ENCODE measurements at places on chromosomes 13 and 19.

DNA sequence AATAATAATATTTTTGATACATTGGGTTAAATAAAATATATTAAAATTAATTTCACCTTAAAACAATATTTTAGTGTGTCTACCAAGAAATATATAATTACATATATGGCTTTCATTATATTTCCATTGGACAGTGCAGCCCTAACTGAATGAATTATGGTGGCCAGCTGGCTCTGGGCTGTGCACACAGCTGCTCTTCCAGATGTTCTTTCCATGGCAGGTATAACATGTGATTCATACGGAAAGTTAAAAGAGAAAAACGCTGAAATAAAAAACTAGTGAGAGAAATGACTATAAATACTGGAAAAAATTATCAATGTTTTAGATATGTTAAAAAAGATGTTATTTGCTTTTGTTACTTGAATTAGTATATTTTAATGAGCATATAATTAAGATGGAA, 216.3 kb downstream of the RGCC start:
- no peak for DNase-seq

DNA sequence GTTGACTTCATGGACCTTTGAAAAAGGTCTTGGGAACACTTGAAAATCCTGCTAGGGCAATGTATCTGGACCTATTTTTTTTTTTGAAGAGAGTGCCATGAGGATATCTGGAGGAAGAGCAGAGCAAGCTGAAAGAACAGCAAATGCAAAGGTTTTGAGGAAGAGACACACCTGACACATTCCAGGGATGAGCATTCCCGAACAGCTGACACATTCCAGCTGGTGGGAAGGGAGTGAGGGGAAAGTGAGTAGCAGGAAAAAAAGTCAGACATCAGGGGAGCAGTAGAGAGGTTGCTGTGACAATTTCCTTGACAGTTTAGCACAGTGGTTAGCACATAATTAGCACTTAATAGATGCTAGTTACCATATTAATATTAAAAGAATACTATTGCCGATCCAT, 14.7 kb downstream of the DGKH start:
- no peak for DNase-seq

DNA sequence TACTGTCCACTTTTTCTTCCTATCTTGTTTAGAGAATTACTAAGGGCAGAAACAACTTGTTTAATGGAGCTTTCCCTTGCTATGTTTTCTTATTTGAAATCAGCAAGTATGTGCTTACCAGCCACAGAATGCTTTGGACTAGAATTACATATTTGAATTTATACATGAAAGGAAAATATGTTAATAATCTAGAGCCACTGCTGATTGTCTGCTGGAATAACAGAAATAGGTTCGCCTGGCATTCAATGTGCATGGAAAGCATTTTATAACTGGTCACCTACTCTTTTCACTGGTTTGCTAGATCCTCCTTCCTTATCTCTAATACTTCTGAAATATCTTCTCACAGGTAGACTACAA, 8.0 kb downstream of the EFNB2 start:
- no peak for DNase-seq

DNA sequence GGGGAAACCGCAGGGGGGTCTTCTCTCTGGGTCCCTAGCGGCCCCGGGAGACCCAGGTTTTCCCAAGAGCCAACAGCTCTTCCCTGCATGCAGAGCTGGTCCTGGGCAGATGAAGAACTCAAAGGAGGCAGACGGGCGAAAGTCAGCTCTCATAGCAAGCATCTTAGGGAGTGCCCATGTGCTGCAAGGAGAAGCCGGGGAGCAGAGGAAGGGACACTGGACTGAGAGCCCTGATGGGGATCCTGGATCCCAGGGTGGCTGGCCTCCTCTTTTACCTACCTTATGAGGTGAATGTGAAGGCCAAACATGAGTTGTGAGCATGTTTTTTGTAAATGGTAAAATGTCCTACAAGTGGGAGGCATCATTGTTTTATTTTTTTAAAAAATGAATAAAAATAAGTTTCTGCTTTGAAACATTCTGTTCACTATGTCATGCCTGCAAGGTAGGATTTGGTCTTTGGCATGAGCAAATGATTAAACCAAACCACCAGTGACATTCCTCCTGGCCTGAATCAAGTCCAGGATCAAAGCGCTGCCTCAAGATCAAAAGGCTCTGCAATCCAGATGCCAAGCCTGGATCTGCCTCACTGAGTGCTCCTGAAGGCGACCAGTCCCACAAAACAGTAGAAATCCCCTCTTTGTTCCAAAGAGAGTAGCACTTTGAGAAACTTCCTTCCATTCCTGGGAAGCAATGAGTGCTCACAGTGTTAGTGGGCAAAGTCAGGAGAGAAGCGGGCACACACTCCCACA, 92.2 kb upstream of the SERP2 start:
- DNase-seq: no peak

DNA sequence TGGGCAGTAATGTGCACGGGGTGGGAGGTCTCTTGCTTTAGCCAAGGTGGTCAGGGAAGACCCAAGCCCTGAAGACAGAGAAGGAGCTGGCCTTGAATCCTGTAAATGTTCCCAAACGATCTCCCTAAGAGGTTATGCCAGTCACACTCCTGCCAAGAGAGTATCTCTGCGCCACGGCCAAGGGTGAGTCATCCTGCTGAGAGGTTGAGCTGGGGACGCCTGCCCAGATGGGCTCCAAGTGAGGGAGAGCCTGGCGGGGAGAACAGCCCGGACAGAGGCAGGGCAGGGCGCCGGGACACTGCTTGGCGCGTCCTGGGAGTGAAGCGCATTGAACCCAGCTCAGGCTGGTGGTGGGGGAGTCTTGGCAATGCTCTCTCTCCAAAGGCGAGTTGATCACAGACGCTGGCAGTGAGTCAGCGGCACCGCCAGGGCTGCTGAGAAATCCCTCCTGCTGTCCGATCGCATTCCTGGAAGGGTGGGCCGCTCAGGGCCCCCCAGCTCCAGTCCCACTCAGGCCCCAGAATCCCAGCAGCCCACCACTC, 16.4 kb downstream of the SULT2B1 start:
- DNase-seq: peak; percentile 15

GRCh38 chr19:958967-959855, 24.9 kb upstream of the WDR18 start:
- DNase-seq: no peak

GRCh38 chr13:54373211-54373610, 1344.6 kb downstream of the OLFM4 start:
- peak; percentile 81 for DNase-seq

- DNase-seq: no peak
Measured at GRCh38 chr19:48296963-48297734, 27.3 kb downstream of the ZNF114 start.

DNA sequence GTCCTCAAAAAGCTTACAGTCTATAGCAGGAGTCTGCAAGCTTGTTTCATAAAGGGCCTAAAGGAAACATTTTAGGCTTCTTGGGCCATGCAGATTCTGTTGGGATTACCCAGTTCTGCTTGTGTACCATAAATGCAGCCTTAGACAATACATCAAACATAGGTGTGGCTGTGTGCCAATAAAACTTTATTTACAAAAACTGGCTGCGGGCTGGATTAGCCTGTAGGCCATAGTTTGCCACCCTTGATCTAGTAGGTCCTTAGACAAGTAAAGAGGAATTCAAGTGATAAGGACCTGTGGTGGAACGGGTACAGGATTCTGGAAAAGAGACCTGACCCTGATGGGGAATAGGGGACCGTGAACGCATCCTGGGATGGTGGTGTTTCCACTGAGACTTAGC, 51.9 kb downstream of the ESD start:
- DNase-seq: no peak

DNA sequence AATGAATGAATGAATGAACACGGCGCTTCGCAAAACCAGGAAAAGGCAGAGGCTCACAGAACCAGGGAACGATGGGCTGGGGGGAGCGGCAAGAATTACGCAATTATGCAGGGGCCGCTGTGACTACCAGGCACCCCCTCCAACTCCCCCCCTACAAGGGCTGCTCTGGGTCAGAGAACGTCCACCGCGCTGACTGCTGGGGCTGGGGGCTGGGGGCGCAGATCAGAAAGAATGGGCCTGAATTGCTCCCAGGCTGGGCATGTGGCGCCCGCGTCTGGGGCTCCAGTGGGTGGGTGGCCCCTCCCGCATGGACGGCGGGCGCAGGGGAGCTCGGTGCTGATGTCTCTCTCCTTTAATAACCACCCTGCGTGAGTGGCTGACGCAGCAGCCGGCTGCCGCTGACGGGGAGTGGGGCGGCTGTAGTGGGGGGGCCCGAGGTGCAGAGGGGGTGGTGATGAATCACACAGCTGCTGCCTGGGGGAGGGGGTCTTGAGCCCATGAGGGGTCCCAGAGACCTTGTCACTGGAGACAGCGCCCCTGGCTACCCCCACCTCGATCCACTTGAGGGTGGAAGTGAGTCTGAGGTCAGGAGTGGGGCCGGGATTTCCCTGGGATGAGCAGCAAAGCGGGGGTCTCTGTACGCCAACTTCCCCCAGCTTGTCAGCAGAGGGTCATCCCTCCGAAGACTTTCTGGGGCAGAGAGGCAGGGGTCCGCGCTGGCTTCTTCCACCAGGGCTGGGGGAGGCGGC, 1.5 kb upstream of the CIRBP start:
- no peak for DNase-seq

GRCh38 chr13:76732367-76732766, 153.8 kb downstream of the KCTD12 start:
- no peak for DNase-seq

DNA sequence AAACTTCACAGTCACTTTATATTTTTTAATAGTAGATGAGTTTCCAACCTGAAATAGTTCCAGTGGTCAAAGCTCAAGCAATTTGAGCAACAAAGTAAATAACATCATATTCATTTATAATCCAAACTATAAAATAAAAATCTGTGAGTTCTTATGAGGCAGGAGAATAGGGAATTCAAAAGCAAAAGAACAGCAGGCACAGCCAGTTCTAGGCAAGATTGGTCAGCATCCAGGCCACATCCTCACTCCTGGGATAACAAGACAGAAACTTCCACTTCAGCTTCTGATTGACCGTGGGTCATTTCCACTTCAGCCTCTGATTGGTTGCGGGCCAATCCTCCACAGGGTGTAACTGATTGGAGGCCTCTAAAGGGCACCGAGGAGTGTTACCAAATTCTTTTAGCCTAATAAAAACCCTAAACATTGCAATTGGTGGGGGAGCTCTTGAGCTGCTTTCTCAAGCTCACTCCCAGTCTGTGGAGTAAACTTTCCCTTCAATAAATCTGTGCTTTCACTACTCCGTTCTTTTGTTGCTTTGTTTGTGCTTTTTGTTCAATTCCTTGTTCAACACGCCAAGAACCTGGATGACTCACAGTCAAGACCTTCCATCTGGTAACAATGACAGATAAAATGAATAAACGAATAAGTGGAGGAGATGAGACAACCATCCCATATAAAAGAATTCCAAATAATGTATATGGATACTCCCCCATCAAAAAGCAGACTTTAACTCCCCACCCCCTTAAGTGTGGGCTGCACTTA, 42.6 kb upstream of the AMER2 start:
- DNase-seq: no peak

DNA sequence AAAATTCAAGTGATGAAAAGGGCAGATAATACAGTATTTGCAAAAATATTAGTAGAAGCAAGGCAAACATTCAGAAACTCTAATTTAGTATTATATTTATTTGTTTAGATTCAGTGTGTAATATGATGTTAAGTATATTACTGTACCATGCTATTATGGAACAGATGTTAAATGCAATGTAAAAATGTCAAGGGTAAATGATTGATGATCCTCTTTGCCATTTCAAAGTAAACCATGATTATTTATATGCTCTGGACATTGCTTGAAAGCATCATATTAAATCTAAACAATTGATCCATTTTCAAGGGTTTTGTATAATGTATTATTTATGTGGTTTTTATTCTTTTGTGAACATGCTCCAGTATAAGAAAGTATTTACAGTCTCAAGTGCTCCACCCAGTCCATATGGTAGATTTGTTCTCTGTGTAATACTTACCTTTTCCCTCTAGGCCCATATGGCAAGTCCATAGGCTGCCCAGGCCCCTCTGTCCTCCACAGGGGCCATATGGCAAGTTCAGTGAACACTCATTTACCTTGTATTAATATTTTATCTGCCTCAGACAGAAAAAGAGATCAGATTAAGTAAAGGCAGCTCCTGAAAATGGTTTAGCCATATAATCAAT, 353.5 kb downstream of the DACH1 start:
- DNase-seq: peak; percentile 85

- no peak for DNase-seq
Measured at GRCh38 chr13:49681842-49682435, 9.3 kb downstream of the EBPL start.

DNA sequence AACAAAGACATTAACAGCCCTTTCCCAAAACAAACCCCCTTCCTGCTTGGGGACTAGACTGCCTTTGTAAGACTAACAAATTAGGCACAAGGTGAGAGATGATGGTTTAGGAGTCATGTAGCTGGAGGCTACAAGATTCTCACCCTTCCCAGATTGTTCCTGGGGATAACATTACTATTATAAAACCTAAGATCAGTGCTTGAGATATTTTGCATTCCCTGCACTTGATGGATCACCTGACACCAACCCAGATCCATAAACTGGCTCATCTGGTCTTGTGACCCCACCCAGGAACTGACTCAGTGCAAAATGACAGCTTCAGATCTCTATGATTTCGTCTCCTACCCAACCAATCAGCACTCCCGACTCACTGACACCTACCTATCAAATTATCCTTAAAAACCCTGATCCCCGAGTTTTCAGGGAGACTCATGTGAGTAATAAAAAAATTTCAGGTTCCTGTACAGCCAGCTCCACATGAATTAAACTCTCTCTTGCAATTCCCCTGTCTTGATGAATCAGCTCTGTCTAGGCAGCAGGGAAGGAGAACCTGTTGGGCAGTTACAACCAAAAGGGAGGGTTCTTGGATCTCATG, 2.4 kb upstream of the ZNF616 start:
- DNase-seq: no peak

DNA sequence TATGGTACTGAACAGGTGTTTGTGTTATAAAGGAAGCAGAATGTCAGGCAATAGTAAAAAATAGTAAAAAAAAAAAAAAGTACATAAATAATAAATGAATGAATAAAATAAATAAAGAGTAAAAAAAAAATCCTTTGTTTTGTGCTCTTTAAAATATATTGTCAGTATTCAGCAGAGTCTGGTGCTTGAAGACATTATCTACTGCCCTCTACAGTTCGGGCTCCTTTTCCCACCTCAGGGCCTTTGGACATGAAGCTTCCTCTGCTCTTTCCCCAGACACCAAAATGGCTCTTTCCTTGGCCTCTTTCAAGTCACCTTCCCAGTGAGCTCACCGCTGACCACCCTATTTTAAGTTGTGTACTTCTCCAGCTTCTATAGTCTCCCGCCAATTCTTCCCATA, 137.5 kb downstream of the TNFRSF19 start:
- no peak for DNase-seq

- DNase-seq: no peak
Measured at GRCh38 chr13:98685146-98685545, 67.3 kb downstream of the SLC15A1 start.

- DNase-seq: no peak
Measured at GRCh38 chr13:25179832-25180774, 8.0 kb upstream of the AMER2 start.

- no peak for DNase-seq
Measured at GRCh38 chr13:45215392-45216077, 14.7 kb upstream of the KCTD4 start.

- no peak for DNase-seq
Measured at GRCh38 chr19:39553082-39553652, 13.2 kb upstream of the EID2 start.

Data from NCI-H2171 (cell line).